Right atrium auricular region (tissue), 2 donors: ENCODE measurements at places on chromosomes 7 and 10. TPM values are rescaled to one million over a fixed set of nuclear protein-coding genes. Genes with fewer than 3 reads are reported as not detected.

DNA sequence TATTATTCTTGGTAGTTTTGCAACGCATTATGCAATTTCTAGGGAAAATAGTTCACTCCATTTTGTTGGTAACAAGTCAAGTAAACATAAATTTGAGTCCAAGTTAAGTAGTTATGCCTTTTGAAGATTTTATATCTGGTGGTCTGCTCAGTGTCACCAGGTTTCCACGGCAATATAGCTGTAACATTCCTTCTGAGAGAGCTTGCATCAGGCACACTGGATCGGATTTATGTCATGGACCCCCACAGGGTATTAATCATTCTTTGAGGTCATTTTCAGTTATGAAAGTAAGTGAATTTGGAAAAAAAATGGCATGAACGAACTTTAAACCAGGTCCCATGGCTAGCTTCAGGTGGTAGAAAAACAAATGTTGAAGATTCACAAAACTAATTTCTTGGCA lies 136.3 kb downstream of the POLR1F start:
- no peaks in the 10 kb centered on the region for H3K36me3 ChIP-seq
- H3K27me3 ChIP-seq = no peaks in the 10 kb centered on the region
- DNase-seq = no peak
- H3K27ac ChIP-seq = no peak overlapping the region

GRCh38 chr7:115227473-115228235 lies 305.8 kb downstream of the MDFIC start:
- no peaks in the 10 kb centered on the region for H3K27me3 ChIP-seq
- no peaks in the 10 kb centered on the region for H3K4me1 ChIP-seq
- no peak overlapping the region for H3K4me3 ChIP-seq
- no peak for DNase-seq
- H3K27ac ChIP-seq = no peak overlapping the region
- H3K36me3 ChIP-seq = no peaks in the 10 kb centered on the region

DNA sequence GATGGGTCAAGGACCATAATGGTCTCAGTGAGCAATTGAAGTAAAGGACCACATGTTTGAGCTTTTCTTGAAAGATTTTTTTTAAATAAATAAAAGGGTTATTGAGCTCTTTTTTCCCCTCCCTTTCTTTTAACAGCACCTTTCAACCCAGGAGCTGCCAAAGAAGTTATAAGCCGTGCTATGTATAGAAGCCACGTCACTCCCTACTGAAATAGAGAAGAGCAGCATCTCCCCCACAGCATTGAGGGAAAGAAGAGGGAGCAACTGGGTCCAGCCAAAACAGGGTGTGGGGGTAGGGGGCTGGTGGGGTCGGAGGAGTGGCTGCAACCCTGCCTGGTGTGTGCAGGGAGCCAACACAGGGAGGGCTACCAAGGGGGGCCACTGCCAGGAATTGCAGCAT lies 227.2 kb downstream of the PLXNA4 start:
- no peaks in the 10 kb centered on the region for H3K36me3 ChIP-seq
- H3K4me3 ChIP-seq = no peak overlapping the region
- peaks cover 22% of the 10 kb centered on the region for H3K4me1 ChIP-seq
- no peaks in the 10 kb centered on the region for H3K27me3 ChIP-seq

DNA sequence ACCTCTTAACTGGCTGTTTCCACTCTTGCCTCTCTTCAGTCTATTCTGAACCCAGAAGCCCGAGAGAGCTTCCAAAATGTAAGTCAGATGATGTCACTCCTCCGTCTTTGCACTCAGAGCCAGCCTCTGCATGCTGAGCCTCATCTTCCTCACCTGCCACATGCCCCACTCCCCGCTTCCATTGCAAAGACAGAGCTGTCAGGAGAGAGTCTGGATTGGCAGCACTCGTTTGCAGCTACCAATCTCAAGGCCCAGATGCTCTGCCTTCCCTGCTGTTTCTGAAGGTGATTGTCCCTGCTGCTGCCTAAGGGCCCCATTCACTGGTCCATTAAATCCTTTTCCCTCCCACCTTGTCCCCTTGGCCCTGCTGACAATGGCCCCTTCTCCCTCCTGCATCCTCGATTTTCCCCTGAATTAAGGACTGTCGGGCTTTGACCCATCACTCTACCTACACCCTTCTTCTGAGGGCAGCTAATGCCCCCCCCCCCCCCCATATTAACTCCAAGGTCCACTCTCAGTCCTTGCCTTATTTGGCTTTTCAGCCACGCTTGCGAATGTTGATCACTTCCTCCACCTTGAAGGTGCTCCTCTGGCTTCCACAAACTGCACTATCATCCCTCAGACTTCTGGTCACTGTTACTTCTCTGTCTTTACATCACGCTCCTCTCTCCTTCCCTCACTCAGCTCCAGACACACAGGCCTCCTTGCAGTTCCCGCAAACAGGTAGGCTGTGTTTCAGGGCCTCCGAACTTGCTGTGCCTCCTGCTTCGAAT lies 98.5 kb downstream of the CHN2 start:
- H3K36me3 ChIP-seq = no peaks in the 10 kb centered on the region
- H3K27ac ChIP-seq = no peak overlapping the region
- H3K4me3 ChIP-seq = no peak overlapping the region
- no peak for DNase-seq
- no peaks in the 10 kb centered on the region for H3K27me3 ChIP-seq

GRCh38 chr7:19982841-19983835 lies 209.7 kb upstream of the TMEM196 start:
- no peaks in the 10 kb centered on the region for H3K36me3 ChIP-seq
- no peaks in the 10 kb centered on the region for H3K27me3 ChIP-seq
- no peak for DNase-seq
- no peaks in the 10 kb centered on the region for H3K4me1 ChIP-seq
- no peak overlapping the region for H3K27ac ChIP-seq

- no peak overlapping the region for H3K4me3 ChIP-seq
- DNase-seq = no peak
- H3K27me3 ChIP-seq = no peaks in the 10 kb centered on the region
- H3K27ac ChIP-seq = no peak overlapping the region
- H3K36me3 ChIP-seq = no peaks in the 10 kb centered on the region
- H3K4me1 ChIP-seq = no peaks in the 10 kb centered on the region
Observed at GRCh38 chr7:81460250-81461045, 309.4 kb downstream of the HGF start.

DNA sequence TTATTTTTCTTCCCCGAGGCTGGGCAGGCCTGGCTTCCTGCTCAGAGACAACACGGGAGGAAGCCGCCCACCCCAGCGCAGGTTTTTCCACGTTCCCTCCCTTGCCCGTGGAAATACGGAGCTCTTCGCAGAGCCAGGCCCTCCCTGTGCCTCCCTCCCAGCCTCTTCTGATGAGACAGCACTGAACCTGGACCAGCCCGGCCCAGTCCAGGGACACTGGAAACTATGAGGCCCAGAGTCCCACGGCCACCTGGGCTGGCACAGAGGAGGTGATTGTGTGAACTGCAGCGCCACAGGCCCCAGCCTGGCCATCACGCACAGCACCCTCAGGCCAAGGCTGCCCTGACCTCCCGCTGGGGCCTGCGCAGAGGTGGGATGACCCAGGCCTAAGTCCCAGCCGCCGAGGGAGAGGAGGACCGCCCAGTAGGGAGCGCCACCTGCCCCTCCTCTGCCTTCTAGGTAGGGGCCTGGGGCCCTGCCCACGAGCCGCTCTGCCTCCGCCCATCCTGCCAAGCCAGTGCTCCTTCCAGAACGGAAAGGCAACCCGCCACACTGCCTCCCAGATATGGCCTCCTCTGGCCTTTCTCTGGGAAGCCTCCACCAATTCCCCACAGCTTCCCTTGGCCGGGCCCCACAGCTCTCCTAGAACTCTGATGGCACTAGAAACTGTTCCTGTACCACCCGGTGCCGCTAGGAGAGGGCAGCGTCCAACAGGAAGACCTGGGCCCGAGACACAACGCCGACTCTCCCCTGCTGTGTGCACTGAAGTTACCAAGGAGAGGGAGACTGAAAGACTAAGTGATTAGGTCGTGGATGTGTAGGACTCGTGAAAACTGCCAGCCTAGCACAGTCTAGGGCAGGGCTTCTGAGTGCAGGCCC lies 57.2 kb downstream of the PROSER2 start:
- no peak overlapping the region for H3K27ac ChIP-seq
- peaks cover 9% of the 10 kb centered on the region for H3K4me1 ChIP-seq
- no peak overlapping the region for H3K4me3 ChIP-seq
- H3K36me3 ChIP-seq = no peaks in the 10 kb centered on the region

GRCh38 chr7:155057076-155057475 lies 13.0 kb upstream of the HTR5A start:
- no peak overlapping the region for H3K27ac ChIP-seq
- H3K27me3 ChIP-seq = no peaks in the 10 kb centered on the region
- DNase-seq = no peak

GRCh38 chr7:15555381-15555859 lies 6.4 kb downstream of the AGMO start:
- no peaks in the 10 kb centered on the region for H3K4me1 ChIP-seq
- H3K27ac ChIP-seq = no peak overlapping the region
- no peaks in the 10 kb centered on the region for H3K36me3 ChIP-seq
- H3K4me3 ChIP-seq = no peak overlapping the region

DNA sequence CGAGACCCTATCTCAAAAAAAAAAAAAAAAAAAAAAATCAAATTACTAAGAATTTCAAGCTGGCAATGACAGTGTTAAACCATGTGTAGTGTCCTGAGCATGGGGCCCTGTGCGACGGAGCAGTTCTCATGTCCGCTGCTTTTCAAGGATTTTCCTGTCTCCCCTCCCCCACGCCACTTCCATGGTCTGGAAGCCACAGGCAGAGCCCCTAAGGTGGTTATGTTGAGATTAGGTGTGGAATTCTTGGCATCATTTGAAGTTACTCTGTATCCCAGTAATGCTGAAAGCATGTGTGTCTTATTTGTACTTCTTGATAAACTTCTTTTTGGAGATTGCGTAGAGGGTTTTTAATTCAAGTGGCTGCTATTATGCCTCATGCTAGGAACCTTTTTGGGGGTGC lies 65.2 kb downstream of the PFKFB3 start:
- no peaks in the 10 kb centered on the region for H3K4me1 ChIP-seq
- no peaks in the 10 kb centered on the region for H3K36me3 ChIP-seq
- H3K27ac ChIP-seq = no peak overlapping the region
- no peak for DNase-seq

- DNase-seq = no peak
- no peaks in the 10 kb centered on the region for H3K36me3 ChIP-seq
- H3K4me1 ChIP-seq = no peaks in the 10 kb centered on the region
- H3K27ac ChIP-seq = no peak overlapping the region
Observed at GRCh38 chr10:97607095-97607636, 17.6 kb downstream of the C10orf62 start.

Gene CARD11
- total RNA-seq = 0.55 TPM

Gene NEUROG3
- total RNA-seq = not detected

Gene MSRB2
- total RNA-seq = 68.6 TPM

Gene FAM13C
- 3.8 TPM for total RNA-seq

Gene CYP51A1
- total RNA-seq = 23.0 TPM

Gene NME8
- total RNA-seq = not detected
